A673 (cell line): ENCODE measurements at places on chromosomes 7 and 10.

GRCh38 chr10:122555442-122555841, 5.1 kb upstream of the DMBT1 start:
- DNase-seq = no peak

GRCh38 chr10:11535346-11535959, 76.0 kb downstream of the USP6NL start:
- DNase-seq = no peak

DNA sequence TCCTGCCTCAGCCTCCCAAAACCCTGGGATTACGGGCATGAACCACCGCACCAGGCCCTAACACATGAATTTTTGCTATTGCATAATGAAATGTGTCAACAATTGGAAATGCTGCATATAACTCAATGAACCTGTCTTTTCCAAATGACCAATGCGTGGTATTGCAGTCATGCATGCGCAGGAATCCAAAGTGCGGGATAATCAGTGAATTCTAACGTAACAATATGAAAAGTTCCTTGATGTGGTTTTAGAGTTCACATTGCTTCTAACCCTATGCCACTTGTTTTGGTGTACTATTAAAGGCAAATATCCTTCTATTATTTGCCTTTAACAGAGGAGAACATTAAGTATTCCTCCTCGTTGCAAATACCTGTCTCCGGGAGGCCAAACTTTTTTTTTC, 10.5 kb downstream of the TDRD1 start:
- DNase-seq = no peak

- DNase-seq = no peak
These were observed 63.8 kb downstream of the ZNF438 start for GRCh38 chr10:30967650-30968410.

DNA sequence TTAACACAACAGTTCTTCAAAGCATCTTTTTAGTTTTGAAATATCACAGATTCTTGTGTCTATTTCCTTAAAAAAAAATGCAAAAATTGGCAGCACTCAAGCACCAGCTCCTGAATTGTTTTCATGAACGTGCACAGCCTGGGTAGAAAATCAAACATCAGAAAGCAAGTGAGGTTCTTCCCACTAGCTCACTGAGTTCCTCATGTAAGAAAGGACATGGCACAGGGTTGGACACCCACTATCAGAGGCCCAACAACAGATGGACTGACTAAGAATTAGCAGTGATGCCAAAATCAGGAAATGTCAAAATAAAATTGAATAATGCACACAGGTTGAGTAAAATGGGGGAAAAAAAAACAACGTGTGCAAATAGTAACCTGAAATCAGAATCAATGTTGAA, 146.8 kb downstream of the PCLO start:
- DNase-seq = no peak

DNA sequence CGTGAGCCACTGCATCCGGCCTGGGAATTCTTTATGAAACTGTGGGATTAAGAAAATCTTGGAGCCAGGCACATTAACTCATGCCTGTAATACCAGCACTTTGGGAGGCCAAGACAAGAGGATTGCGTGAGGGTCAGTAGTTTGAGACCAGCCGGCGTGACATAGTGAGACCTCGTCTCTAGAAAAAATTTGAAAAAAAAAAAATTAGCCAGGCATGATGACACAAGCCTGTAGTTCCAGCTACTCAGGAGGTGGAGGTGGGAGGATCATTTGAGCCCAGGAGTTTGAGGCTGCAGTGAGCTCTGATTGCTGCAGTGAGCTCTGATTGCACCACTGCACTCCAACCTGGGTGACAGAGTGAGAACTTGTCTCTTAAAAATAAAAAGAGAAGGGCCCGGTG, 69.8 kb downstream of the SUGCT start:
- no peak for DNase-seq

DNA sequence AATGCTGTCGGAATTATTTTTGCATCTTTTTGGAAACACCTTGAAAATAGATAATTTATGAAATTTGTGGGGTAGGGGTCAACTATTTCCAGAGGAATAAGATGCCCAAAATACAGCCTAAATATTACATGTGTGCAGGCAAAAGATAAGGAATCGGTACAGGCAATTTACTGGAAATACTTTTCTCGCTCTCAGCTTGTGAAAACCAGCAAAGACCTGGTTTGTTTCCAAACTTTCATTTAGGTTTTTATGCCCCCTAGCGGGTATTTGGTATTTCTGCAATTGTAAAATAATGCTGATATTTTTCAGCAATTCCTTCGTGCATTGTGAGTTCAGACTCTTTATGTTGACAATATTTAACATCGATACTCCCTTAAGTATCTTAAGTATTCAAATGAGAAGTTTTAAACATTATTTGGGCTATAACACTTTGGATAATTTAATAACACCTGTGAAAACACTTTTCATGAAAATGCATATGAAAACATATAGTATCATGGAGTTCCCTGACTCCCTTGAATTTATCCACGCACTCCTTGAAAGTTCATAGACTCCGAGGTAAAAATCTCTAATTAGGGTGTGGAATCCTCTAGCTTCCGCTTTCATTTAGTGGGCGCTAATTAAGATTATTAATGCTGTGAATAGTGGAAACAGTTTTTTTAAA, 132.4 kb downstream of the TSPAN12 start:
- peak; percentile 65 for DNase-seq

- peak; percentile 50 for DNase-seq
These were observed 989 bp downstream of the ERLIN1 start for GRCh38 chr10:100184840-100185239.

DNA sequence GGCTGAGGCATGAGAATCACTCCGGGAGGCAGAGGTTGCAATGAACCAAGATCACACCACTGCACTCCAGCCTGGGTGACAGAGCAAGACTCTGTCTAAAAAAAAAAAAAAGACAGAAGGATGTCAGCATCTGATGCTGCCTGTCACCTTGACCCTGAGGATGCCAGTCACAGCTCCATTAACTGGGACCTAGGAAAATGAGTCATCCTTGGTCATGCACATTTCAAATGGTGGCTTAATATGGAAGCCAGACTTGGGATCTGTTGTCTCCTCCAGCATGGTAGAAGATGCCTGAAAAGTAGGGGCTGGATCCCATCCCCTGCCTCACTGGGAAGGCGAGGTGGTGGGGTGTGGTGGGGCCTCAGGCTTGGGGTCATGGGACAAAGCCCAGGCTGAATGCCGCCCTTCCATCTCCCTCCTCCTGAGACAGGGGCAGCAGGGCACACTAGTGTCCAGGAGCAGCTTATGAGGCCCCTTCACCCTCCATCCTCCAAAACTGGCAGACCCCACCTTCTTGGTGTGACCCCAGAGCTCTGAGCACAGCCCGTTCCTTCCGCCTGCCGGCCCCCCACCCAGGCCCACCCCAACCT, 1.3 kb downstream of the NOS3 start:
- DNase-seq = no peak
